Effector memory CD8-positive, alpha-beta T cell (primary cell): ENCODE measurements at places on chromosomes 6 and 20.

DNA sequence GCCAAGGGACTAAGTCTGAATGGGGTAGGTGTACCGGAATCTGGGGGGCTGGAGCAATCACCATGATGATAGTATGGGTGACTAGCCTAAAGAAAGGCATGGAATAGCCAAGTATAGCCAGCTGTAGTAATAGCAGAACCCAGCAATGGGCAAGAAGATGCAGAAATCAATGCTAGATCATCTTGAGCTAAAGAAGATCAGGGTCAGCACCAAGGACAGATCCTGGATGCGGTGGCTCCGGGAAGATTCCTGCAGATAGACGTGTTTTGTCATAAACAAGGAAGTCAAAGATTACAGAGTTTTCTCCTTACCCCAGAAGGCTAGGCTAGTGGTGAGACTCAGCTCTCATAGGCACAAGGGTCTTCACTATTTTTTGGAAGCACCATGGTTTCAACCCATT lies 561.6 kb upstream of the CHD6 start:
- no peaks in the 10 kb centered on the region for H3K4me1 ChIP-seq
- no peaks in the 10 kb centered on the region for H3K27me3 ChIP-seq
- H3K4me3 ChIP-seq: no peak overlapping the region
- no peaks in the 10 kb centered on the region for H3K36me3 ChIP-seq
- H3K27ac ChIP-seq: no peak overlapping the region

- peaks cover 3% of the 10 kb centered on the region for H3K36me3 ChIP-seq
- H3K4me3 ChIP-seq: no peak overlapping the region
- no peaks in the 10 kb centered on the region for H3K4me1 ChIP-seq
- H3K27me3 ChIP-seq: peaks cover 52% of the 10 kb centered on the region
- H3K27ac ChIP-seq: no peak overlapping the region
- DNase-seq: no peak
Measured at GRCh38 chr6:3696525-3697088, 54.9 kb downstream of the PXDC1 start.

- no peak overlapping the region for H3K4me3 ChIP-seq
- no peak for DNase-seq
- H3K27me3 ChIP-seq: peaks cover 19% of the 10 kb centered on the region
- H3K27ac ChIP-seq: no peak overlapping the region
Measured at GRCh38 chr6:5094327-5094726, 9.2 kb downstream of the PPP1R3G start.

- no peak overlapping the region for H3K4me3 ChIP-seq
- no peak for DNase-seq
- H3K27ac ChIP-seq: no peak overlapping the region
- no peaks in the 10 kb centered on the region for H3K27me3 ChIP-seq
Measured at GRCh38 chr20:38002422-38002821, 30.8 kb downstream of the TTI1 start.

GRCh38 chr20:24079661-24080412 lies 91.3 kb upstream of the GGTLC1 start:
- H3K27me3 ChIP-seq: no peaks in the 10 kb centered on the region
- no peaks in the 10 kb centered on the region for H3K4me1 ChIP-seq
- peak overlapping the region; percentile 38 for H3K27ac ChIP-seq
- DNase-seq: no peak
- no peak overlapping the region for H3K4me3 ChIP-seq

DNA sequence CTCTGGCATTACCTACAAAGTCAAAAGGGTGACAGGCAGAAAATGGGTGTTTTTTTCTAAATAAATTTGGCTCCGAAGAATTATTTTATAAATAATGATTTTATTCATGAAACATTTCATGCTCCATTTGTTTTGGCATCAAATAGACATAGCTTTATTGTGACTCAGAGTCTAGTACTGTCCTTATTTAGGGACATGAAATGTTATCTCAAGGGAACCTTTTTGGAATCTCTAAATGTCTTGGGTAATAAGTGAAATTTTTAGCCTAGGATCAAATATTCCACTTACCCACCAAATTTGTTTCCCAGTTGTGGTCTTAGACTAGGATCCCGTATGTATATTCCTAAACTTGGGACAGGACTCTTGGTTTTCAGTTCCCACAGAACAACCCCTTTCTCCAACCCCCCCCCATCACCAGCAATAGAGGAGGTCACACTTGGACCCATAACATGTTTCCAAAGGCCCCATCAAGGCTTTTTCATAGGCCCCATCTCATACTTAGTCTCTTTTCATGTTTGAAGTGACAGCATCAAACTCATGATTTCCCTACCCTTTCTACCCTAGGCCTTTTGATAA lies 81.8 kb downstream of the JAG1 start:
- H3K4me1 ChIP-seq: peaks cover 3% of the 10 kb centered on the region
- no peak overlapping the region for H3K4me3 ChIP-seq
- no peak overlapping the region for H3K27ac ChIP-seq
- no peaks in the 10 kb centered on the region for H3K36me3 ChIP-seq
- DNase-seq: no peak

DNA sequence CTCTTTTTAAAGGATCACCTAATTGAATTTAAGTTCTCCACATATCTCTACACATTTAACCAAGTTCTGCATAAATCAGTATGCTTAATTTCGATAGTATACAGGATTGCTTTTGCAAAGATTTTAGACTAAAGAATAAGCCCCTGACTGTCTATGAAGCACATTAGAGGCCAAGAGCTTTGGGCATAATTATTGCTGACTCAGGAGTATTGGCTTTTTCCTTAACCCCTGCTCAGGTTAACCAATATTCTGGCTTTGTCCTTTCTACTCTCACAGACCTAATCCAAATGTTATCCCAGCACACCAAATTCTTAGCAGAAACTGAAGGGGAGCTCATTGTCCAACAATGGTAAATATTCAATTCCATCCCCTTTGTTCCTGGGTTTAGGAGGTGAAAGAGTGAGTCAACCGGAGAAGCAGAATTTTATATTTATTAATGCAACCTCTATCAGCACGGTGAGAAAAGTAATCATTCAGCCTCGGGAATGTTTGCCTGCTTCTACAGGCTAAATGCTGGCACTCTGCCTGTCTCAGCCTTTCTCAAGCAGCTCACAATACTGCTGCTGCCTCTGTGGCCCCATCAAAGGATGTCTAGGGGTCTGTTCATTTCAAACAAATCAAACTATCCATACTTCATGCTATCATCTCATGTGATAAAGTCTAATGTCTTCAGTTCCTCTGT lies 125.0 kb downstream of the SIM1 start:
- no peak overlapping the region for H3K4me3 ChIP-seq
- no peaks in the 10 kb centered on the region for H3K4me1 ChIP-seq
- H3K36me3 ChIP-seq: no peaks in the 10 kb centered on the region
- no peak overlapping the region for H3K27ac ChIP-seq

DNA sequence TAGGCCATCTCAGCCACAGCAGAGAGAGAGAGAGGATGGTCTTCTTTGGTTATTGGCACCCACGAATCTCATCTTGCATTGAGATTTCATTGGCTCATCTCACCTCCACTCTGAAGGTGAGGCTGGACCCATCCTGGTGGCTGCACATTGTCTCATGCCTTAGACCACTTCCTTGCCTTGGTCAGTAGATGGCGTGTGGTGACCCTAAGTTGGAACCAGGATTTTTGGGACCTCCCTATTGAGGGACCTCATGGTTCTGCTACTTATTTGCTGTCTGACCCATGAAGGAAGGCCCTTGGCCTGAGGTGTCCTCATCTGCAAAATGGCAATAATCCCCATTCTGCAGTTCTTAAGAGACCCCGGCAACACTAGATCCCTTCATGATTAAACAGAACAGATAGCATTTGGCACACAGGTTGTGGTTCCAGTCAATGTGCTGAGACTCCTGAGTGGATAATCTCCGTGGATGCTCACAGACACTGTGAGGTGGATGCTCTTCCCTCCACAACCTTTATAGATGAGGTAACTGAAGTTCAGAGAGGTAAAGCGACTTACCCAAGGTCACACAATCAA lies 21.5 kb upstream of the AAR2 start:
- no peak overlapping the region for H3K27ac ChIP-seq
- no peak for DNase-seq
- no peak overlapping the region for H3K4me3 ChIP-seq
- no peaks in the 10 kb centered on the region for H3K4me1 ChIP-seq
- H3K36me3 ChIP-seq: peaks cover 2% of the 10 kb centered on the region

GRCh38 chr20:52890130-52890529 lies 82.0 kb upstream of the TSHZ2 start:
- no peak for DNase-seq
- no peaks in the 10 kb centered on the region for H3K4me1 ChIP-seq
- H3K27me3 ChIP-seq: peaks cover 75% of the 10 kb centered on the region
- no peak overlapping the region for H3K4me3 ChIP-seq
- H3K36me3 ChIP-seq: no peaks in the 10 kb centered on the region

DNA sequence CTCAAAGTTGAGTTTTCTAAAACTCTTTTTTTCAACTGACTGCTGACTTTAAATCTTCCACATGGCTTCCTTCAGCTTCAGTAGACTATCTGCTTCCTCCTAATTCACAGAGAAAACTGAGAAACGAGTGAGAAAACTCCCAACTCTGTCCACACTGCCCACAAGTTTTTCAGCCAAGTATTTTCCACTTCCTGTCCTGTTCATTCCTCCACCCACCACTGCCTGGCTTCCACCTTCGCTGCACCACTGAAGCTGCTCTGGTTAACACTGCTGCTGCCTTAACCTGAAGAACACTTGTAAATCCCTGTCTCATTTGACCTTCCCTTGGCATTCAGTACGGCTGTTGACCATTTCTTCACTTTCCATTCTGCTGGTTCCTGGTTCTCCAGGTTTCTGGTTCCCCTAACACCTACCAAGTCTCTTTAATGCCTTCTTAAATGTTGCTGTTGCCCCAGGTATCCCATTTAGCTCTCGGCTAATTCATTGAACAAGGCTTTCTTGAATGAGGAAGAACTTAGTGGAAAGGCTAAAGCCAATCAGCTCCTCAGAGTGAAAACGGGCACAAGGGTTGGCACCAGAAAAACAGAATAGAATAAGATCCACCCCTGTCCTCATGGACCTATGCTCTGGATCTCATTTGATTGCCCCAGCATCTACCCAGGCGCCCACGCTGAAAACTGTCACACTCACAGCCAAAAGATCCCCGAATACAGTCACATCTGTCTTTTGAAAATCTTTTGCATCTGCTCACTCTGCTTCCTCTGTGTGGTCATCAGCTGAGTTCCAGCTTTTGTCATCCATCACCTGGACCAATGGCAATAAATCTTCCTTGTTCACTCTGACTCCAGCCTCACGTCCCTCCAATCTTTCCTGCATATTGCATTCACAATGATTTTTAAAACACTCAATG lies 104.4 kb upstream of the TAB2 start:
- no peaks in the 10 kb centered on the region for H3K27me3 ChIP-seq
- DNase-seq: no peak
- H3K36me3 ChIP-seq: peaks cover 3% of the 10 kb centered on the region
- H3K4me1 ChIP-seq: peaks cover 13% of the 10 kb centered on the region
- H3K4me3 ChIP-seq: no peak overlapping the region

- DNase-seq: no peak
- H3K27ac ChIP-seq: peak overlapping the region; percentile 96
- H3K36me3 ChIP-seq: no peaks in the 10 kb centered on the region
- H3K4me3 ChIP-seq: no peak overlapping the region
- H3K27me3 ChIP-seq: no peaks in the 10 kb centered on the region
Measured at GRCh38 chr6:105600336-105601260, 197.7 kb upstream of the PREP start.

GRCh38 chr6:90285611-90286381 lies 10.8 kb downstream of the BACH2 start:
- DNase-seq: peak; percentile 31
- peaks cover 23% of the 10 kb centered on the region for H3K36me3 ChIP-seq
- H3K4me3 ChIP-seq: peak overlapping the region; percentile 89
- H3K27me3 ChIP-seq: peaks cover 14% of the 10 kb centered on the region

DNA sequence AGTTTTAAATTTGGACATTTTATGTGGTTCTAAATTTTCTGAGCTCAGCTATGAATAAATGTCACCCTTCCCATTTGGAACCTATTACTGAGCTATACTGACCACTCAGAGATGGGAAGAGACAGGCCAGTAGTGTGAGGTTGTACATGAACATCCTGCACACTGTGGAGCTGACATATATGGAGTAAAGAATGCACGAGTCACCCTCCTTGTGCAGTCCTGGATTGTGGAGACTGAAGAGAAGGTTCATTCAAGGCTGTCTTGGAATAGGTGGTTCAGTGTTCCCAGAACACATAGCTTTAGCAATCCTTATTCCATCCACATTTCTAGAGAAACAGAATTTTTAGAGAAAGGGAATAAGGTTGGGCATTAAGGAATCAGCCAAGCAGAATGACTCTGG lies 50.3 kb upstream of the OGFRL1 start:
- H3K27ac ChIP-seq: no peak overlapping the region
- no peak overlapping the region for H3K4me3 ChIP-seq
- no peaks in the 10 kb centered on the region for H3K4me1 ChIP-seq
- peaks cover 29% of the 10 kb centered on the region for H3K27me3 ChIP-seq

DNA sequence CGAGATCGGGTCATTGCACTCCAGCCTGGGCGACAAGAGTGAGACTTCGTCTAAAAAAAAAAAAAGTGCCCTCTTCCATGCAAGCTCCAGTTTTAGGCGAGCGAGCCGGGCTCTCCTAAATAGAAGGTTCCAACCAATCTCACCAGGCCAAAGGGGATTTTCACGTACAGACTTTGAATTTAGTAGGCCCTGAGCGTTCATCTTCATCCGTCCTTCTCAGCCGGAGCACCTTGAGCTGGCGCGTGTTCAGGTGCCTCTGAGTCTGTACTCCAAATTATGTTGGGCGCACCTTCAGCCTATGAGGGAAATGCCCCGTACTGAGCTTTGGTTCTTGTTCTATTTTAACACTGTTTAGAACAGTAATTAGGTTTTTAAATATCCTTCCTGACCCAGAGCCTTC lies 817 bp upstream of the TAP2 start:
- no peak overlapping the region for H3K4me3 ChIP-seq
- no peaks in the 10 kb centered on the region for H3K27me3 ChIP-seq
- H3K36me3 ChIP-seq: peaks cover 64% of the 10 kb centered on the region

DNA sequence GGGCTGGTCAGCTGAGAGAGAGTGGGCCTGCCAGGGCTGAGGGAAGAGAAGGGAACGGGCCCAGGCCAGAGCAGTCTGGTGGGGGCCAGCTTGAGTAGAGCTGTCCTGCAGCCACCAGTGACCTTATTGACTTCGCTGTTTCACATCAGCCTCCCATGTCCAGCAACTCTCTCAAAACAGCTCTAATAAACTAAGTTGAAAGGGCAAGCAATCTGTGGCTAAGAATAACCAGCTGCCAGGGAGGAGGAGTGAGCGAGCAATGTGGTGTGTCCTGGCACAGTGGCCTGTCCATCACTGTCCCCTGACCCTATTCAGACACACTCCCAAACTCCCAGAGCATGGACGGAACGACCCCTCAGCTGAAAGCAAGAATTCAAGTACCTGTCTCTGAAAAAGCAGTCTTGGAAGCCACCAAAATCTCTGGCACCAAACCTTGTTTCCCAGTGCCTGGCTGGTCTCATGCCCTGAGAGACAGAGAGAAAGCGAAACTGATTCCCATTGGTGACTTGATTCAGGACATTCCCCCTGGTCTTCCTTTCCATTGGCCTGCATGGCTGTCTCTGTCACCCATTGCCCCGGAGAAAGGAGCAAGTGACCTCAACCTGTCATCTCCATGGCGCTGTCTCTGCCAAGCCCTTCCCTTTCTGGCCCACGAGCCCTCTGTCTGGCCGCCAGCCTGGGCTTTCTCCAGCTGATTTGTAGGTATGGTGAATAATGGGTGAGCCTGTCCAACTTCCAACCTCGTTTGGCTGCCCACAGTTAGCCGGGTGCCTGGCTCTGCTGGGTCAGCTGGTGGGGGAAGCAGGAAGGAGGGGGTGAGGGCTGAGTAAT lies at the start of gene DDO:
TSS of gene DDO (minus strand) at position 490 of the 831 bp plus-strand sequence. CDS start 2,113 bp downstream, outside the sequence.
- H3K36me3 ChIP-seq: no peaks in the 10 kb centered on the region
- no peak for DNase-seq
- peak within 1 kb of the TSS; percentile 44 for H3K4me3 ChIP-seq
